NCI-H1436 treated with DMSO at 0.1 percent for 48 hours (cell line): ENCODE measurements at places on chromosomes 2 and 18.

DNA sequence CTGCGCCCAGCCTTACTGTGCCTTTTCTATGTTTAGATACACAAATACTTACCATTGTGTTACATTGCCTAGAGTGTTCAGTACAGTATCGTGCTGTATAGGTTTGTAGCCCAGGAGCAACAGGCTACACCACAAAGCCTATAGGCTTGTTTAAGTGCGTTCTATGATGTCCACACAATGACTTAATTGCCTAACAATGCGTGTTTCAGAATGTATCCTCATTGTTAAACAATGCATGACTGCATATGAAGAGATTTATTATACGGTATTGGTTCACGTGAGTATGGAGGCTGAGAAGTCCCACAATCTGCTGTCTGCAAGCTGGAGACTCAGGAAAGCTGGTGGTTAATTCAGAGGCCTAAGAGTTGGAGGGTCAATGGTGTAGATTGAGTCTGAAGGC is 46.1 kb upstream of the MGAT4A start:
- DNase-seq, result no peak

GRCh38 chr2:195304310-195304709 is 352.7 kb upstream of the SLC39A10 start:
- DNase-seq, result no peak

DNA sequence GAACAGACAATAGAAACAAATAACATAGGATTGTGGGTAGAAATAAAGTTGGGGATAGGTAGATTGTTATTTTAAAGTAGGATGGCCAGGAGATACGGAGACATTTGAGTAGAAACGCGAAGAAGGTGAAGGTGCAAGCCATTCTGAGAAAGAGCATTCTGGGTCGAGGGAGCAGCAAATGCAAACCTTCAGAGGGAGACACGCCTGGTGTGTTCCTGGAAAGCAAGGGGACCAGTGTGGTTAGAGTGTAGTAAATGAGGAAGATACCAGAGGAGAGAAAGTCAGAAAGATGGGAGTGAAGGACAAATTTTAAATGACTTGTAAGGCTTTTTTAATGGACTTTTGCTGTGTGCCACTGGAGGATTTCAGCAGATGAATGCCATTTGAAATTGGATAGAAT is 1.7 kb downstream of the CYP20A1 start:
- DNase-seq, result no peak

DNA sequence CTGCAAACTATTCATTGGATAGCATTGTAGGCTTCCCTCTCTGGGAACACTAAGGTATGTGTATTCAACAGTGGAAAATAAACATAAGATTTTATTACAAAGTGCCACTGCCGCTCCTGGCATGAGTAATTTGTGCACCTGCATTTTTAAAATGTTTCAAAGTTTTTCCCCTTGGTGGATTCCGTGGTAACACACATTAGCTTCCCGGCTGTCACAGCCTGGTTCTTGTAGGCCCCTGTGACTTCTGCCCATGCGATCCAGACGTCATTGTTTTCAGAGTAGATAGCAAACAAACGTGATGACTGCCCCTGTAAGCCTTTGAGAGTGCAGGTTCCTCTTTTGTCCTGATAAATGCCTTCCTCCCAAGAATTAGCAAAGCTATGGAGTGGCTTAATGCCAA is 421.0 kb downstream of the ZNF521 start:
- DNase-seq, result no peak

DNA sequence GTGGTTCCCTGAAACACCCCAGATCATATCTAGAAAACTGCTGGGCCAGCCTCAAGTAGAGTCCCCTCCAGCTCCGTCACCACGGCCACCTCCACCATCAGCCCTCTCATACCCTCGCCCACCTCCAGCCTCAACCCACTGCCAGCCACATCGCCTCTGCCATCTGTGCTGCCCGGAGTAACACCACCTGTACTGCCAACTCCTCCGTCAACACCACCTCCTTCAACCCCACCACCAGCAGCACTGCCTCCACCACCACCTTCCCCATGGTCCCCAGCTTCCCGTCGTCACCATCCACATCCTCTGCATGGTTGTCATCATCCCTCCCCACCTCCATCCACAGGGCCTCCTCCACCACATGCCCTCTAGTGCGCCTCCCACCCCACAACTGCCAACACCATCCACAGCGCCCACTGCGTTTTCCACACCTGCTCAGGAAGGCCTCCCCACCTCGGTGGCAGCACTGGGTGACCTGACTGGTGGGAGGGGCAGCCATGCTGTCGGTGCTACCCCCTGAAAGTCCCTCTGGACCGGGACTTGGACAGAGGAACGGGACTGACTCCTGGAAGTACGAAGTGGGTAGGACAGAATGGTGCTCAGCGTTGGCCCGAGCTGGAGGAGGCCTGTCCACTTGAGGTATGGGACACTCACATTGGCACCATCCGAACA is 1.6 kb downstream of the SNED1 start:
- no peak for DNase-seq

- DNase-seq, result no peak
Observed at GRCh38 chr18:907885-908757, 3.5 kb downstream of the ADCYAP1 start.

DNA sequence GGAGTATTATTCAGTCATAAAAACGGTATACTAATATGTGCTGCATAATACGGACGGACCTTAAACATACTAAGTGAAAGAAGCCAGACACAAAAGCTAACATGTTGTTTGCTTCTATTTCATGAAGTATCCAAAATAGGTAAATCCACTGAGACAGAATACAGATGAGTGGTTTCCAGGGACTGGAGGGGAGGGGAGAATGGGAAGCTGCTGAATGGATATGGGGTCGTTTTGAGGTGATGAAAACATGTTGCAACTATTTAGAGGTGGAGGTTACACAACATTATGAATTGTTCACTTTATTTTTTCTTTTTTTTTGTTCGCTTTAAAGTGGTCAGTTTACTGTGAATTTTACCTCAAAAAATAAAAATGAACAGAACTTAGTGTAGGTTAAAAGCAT is 52.9 kb downstream of the RAB10 start:
- no peak for DNase-seq

- DNase-seq, result no peak
Observed at GRCh38 chr2:86821842-86822241, 31.1 kb upstream of the CD8A start.

- DNase-seq, result no peak
Observed at GRCh38 chr2:9781252-9781651, 62.0 kb upstream of the TAF1B start.

- DNase-seq, result no peak
Observed at GRCh38 chr2:73232403-73233153, 461 bp downstream of the PRADC1 start.

DNA sequence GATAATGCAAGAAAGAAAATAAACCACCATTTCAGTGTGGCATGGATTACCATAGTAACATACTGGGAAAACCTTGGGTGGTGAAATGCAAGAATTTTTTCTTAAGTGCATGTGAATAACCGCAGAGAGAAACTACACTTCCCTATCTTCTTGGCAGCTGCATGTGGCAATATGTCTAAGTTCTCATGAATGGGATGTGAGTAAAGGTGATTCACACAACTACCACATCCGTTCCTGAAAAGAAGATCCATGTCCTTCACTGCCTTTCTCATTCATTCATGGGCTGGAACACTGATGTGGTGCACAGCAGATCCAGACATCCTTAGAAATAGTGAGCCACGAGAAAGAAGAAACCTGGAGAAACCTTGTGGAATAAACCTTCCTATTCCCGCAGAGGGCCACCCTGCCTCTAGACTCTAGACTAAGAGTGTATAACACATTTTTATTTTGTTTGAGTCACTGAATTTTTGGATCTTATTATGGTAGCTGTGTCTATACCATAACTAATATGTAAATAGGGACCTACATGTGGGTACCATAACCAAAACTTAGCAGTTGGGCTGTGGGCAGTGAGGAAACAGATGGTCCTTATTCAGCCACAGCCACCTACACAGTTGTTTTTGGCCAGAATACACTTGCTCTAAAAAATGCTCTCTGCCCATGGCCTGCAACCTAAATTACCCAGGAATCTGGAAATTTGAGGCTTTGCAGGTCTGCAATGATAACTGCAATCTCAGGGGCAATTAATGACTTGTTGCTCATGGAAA is 573.3 kb downstream of the LRP1B start:
- no peak for DNase-seq

DNA sequence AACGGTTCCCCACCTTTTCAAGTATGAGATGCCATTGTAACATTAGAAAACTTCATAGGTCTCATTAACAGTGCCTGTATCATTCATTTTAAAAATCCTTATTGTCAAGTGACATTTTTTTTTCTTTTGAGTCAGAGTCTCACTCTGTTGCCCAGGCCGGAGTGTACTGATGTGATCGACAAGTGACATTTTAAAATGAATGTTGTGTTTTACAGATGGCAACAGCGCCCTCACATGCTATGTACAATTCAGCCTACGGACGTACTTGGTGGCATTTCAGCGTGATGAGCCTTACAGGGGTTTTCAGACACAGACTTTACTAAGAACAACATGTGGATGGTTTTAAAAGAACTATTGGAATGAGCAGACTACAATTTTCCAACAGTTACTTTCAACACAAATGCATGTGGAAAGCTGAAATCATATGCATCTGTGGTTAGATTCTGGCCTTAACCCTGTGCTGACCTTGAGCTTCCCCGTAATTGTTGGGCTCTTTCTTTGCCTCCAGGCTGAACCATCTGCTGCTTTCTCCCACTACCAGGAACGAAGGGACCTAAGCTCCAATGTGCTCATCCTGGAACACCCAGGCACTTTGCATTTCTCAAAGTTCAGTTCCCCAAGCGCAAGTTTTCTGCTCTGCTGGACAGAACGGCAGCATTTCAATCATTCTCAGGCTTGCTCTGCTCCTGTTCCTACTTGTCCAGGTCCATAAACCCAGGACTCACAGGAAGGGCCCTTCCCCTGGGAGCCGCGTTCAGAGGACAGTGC is 119.9 kb upstream of the NDUFV2 start:
- peak; percentile 27 for DNase-seq

DNA sequence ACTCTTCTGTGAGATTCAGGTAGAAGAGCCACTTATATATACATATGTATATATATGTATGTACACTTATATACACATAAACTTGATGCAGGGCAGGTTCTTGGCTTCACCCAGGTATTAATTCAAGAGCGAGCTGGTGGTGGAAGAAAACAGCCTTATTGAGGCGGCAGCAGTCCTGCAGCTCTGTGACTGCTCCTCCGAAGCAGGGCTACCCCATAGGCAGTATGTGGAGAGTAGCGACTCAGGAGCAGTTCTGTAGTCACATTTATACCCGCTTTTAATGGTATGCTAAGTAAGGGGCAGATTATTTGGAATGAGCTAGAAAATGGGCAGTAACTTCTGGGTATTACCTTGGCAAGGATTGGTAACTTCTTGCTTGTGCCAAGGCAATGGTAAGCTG is 280.6 kb upstream of the TFPI start:
- no peak for DNase-seq
